ENCODE measurements at places on chromosomes 2 and 18.
A peak's percentile ranks its signal among the peaks of the same experiment; 100 is the strongest.

DNA sequence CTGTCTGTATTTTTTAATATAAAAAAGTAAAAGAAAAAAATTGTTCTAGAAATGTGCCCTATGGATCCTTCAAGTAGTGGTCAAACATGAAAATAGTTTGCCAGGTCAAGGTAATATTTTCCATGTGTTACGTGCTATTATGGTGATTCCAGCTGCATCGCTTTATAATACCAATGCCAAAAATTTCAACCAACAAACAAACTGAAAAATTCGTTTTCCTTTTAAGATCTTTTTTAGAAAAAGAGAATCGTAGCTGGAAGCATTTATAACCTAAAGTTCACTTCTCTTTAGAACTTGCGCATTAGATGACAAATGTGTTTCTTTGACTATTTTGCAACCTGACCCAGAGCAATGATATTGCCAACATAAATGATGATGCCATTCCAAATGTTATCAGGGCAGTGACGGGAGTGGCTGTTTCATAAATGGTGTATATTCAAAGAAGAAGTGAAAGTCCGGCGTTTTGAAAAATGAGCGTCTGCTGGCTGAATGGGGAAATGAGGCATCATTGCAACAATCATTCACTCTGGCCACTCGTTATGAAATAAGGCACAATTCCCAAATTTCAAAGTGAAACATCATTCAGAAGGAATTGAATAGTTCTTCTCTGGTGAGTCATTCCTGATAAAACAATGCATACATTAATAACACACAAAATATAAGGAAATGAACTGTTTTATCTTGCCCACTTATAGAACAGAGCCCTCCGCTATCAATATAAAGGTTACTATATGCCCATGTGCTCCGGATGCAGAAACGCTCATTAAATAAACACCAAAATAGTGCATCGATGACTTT is 297.4 kb downstream of the TGIF1 start:
- no peak for DNase-seq

DNA sequence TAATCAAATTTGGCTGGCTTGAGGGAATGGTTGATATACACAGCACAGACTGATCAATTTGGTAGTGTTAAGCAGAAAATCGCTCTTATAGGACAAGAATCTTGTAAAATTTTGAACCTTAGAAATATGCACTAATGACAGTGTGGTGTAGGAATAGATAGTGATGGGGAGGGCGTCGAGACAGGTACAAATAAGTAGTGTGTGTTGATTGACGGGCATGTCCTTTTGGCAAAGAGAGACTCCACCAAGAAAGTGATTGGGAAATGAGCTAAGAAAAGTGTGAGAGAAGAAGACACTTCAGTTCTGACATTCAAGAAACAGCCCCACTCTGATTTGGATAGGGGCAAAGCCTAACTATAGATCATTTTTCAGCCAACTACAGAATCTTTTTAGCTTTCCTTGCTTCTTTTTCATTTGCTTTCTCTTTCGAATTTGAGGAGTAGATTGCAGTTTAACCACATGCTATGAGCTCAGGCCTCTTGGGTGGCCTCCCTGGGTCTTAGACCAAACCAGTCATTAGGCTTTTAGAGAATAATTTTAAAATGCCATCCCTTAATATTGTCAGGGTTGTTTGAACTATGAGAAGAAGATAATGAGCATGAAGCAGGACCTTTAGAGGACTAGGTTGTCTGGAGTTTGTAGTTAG is 127.1 kb downstream of the CERS6 start:
- DNase-seq = no peak

- no peak for DNase-seq
Observed at GRCh38 chr2:60394463-60394862, 159.0 kb downstream of the BCL11A start.

- no peak for DNase-seq
Observed at GRCh38 chr2:223181561-223181960, 129.6 kb downstream of the KCNE4 start.

DNA sequence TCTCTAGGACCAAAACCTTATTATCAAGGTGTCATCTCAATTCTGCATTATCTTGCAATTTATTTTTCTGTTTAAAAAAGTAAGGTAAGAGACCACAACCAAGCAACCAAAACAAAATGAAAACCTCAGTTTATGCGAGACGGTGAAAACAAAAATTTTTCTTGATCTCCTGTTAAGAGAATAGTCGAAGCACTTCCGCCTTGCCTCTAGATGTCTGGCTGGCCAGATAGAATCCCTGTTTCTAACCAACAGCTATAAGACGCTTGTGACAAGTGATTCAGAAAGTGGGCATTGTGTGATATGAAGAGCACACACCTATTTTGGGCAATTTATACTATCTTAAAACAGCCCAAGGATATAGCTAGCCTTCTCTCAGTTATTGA is 51.2 kb downstream of the MGAT5 start:
- no peak for DNase-seq

DNA sequence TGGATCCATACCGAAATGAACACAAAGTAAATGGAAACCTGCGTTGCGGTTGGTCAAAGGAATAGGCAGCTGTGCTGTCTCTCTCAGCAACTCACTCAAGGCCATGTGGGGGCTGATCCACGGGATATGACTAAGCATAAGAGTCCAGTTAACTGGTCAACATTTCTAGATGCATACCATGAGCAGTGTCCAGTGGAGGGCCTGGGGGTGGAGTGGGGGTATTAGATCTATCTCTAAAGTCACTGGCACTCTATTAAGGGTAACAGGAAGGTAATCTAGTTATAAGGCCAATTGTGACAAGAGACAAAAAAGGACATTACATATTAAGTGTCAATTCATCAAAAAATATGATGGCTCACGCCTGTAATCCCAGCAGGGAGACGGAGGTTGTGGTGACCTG is 136.8 kb downstream of the TTC32 start:
- DNase-seq = no peak

DNA sequence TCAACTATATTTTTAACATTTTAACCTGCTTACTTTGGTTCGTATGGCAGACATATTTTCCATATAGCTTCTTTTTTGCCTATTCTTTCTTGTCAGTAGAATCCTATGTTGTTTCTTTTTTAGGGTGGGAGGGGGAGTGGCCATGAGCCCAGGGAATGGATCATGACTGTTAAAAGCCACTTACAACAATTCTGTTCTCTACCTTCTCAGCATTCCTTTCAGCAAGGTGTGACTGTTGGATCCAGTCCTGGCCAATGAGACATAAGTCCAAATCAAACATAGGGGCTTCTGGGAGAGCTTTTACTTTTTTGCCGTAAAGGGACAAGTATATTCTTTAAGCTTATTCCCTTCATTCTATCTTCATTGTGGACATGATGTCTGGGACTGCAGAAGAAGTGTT is 25.0 kb upstream of the DNAH6 start:
- DNase-seq = no peak

- no peak for DNase-seq
Observed at GRCh38 chr2:237075749-237076599, 9.7 kb upstream of the COPS8 start.

DNA sequence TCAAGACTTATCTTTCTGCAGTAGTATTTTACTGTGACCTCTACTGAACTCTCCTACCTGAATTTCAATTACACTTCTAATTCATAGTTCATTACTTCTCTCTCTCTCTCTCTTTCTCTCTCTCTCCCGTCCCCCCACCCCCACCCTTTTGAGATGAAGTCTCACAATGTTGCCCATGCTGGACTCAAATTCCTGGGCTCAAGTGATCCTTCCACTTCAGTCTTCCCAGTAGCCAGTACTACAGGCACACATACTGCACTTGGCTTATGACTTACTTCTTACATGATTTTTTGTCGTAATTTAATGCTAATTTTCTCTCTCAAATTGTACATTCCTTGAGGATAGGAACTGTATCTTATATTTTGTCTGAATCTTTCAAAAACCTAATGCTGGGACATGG is 6.0 kb upstream of the HIBCH start:
- DNase-seq = no peak

DNA sequence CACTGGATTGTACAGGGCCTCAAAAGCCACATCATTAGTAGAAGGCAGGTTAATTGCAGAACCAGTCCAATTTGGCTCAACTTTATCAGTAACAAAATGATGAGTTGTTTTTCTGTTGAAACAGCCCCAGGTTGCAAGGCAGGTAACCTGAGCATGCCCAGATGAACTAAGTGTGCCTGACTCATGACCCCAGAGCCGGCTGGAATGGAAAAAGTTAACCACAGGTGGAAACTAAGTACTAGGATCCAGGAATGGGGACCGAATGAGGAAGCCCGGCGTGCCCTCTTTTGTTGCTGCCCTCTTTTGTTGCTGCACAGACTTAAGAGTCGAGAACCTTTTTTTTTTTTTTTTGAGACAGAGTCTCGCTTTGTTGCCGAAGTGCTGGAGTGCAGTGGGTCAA is 79.5 kb upstream of the YWHAQ start:
- no peak for DNase-seq

DNA sequence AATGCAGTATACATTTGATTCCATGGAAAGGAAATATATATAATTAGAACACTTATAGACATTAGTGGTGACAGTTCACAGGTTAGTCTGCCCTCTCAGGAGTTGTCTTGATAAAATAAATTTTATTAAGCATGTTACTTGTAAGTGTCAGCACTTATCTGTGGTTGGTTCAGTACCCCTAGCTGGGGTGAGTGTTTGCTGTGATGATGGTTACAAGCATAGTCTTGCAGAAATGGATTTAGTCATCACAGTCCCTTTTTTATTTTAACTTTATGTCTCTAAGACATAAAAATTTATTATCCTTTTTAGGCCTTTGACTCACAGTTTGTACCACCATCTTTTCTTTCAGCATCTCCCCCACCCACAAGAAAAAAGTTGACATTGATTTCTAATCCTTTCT is 52.1 kb downstream of the NCK2 start:
- DNase-seq = no peak

DNA sequence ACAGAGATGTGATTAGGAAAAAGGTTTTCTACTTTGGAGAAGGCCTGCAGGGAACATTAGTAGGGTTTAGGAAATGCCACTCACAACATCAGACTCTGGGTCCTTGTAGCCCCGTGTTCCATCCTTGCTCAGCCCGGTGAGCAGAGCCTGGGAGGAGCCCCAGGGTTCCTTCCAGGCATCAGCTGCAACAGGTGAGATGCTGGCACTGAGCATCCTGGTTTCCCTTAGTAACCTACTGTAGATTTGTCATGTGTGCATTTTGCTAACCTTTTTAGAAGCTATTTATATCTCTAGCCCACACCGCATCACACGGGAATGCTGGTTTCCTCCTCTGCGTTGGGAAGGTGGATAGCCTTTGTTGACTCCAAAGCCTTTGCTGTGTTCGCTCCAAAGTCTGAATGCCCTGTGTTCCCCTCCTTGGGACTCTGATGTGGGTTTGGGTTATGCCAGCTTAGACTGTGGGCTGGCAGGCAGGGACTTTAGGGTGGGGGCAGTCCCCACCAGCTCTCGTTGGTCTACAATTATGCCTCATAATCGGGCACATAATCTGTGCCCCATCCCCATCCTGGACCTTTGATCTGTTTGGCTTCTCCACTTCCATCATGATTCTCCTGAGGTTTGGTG is 69.3 kb downstream of the TMEM247 start:
- DNase-seq = no peak

DNA sequence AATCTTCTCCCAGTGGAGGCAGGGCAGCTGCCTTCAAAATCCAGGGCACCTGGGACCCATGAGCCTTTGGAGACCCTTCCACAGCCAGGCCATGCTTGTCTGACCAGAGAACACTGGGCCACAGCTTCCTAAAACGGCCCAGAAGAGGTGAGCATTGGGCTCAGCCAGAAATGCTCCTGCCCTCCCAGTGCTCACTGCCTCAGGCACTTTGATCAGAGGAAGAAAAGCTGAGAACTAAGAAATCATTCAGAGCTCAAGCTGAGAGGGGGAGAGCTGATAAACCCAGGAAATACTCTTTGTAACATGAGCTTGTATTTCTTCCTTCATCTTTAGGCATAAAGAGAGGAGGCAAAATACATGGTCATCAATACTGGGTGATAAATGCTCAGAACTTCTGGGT is 365.5 kb upstream of the KLHL29 start:
- DNase-seq = no peak

GRCh38 chr2:4951368-4951767 is 740.8 kb upstream of the SOX11 start:
- no peak for DNase-seq

- DNase-seq = peak; percentile 22
Observed at GRCh38 chr2:203673933-203674332, 32.5 kb upstream of the CD28 start.

DNA sequence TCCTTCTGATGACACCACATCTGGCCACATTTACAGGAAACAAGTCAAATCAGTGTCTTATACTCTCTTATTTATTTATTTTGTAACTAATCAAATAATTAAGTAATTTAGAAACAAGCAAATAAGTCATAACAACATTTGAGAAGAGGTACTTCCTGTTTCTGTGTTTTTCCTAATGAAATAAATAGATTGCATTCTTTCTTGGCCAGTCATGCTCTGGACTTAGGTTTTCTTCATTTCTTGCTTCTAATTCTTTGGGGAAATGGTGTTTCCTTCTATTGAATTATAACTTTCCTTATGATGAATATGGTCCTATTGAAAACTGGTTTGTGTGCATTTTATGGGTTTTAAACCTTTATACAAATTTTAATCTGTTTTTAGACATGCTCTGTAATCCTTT is 546.4 kb downstream of the LRRTM4 start:
- no peak for DNase-seq

DNA sequence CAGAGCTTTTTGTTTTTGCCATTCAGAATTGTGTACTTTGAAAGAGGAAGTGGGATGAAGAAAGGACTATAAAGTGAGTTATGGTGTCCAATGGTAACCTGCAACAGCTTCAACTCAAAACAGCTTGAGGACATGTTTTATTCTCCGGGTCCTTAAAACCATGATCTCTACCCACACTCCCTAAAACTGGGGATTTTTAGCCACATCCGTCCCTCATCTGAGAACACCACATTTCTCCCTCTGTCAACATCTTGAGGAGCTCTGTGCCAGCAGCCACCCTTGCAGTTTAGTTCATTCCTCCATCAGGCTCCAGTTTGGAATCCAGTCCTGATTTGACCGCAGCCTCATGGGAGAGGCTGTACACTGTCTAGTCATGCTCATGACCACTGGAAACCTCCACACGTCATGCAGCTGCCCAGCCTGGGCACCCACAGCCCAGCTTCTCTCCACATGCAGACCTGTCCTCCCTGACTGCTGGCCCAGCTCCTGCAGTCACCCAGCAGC is 62.6 kb downstream of the C18orf63 start:
- no peak for DNase-seq

- DNase-seq = no peak
Observed at GRCh38 chr2:79369127-79369526, 143.7 kb upstream of the CTNNA2 start.

DNA sequence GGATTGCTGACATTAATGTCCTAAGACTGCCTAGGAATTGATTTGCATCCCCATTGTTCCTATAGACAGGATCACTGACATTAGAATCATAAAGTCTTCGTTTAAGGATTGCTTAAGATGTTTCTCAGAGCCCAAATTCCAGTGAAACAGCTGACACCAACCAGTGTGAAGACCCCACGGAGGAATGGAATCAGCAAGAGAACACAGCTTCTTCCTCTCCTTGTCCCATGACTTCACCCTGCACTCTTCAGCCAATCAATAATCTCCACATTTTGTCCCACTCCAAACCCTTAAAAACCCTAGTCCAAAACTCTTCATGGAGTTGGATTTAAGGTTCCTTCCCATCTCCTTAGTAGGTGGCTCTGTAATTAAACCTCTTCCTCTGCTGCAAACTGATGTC is 157.0 kb upstream of the NDUFV2 start:
- DNase-seq = no peak

GRCh38 chr2:41948397-41948763 is 99.4 kb upstream of the PKDCC start:
- no peak for DNase-seq

- no peak for DNase-seq
Observed at GRCh38 chr2:177393203-177393755, 706 bp downstream of the AGPS start.

Data from activated CD8-positive, alpha-beta memory T cell treated with anti-CD3 and anti-CD28 coated beads, Interleukin-2, amount 50 U/mL, for 4 hours (primary cell).